Activated CD8-positive, alpha-beta memory T cell treated with anti-CD3 and anti-CD28 coated beads, Interleukin-2, amount 50 U/mL, for 4 hours (primary cell): ENCODE measurements at places on chromosomes 11 and 22.

GRCh38 chr22:22669093-22669492 is 24.7 kb downstream of the GGTLC2 start:
- no peak for DNase-seq

GRCh38 chr22:46673205-46673604 is 53.0 kb downstream of the GRAMD4 start:
- DNase-seq, result no peak

DNA sequence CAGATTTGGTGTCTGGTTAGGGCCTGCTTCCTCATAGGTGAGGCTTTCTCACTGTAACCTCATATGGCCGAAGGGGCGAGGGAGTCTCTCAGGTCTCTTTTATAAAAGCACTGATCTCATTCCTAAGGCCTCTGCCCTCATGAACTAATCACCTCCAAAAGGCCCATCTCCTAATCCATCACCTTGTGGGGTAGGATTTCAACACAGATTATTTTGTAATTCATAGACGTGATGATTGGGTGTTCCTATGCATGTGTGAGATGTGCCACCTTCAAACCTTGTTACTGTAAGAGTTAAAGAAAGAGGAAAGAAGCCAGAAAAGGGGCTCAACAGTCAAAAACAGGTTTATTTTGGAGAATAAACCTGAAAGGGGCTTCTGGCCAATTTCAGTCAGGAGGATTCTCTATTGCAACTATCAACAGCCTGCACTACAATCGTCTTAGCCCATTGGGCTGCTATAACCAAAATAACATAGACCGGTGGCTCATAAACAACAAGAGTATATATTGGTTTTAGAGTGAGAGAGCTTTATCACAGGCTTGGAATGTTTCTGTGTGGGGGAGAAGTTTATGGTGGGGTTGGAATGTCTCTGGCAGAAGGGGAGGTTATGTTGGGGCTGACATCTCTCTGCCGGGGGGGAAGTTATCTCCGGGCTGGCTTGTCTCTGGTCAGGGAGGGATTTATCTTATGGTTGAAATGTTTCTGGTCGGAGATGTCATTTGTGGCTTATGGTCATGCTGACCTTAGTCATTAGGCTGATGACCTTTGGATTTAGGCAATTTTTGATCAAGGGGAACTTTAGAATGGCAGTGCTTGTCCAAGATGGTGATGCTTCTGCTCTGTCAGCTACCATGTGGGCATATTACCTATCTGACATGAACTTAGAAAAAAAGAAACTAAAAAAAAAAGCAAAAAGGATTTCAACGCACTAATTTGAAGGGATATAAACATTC is 35.1 kb downstream of the CSF2RB start:
- no peak for DNase-seq

- peak; percentile 42 for DNase-seq
Measured at GRCh38 chr22:45318558-45319323, 9.0 kb downstream of the FAM118A start.

- no peak for DNase-seq
Measured at GRCh38 chr11:33819278-33820035, 45.1 kb upstream of the FBXO3 start.

GRCh38 chr11:24679821-24680351 is 183.0 kb downstream of the LUZP2 start:
- no peak for DNase-seq

DNA sequence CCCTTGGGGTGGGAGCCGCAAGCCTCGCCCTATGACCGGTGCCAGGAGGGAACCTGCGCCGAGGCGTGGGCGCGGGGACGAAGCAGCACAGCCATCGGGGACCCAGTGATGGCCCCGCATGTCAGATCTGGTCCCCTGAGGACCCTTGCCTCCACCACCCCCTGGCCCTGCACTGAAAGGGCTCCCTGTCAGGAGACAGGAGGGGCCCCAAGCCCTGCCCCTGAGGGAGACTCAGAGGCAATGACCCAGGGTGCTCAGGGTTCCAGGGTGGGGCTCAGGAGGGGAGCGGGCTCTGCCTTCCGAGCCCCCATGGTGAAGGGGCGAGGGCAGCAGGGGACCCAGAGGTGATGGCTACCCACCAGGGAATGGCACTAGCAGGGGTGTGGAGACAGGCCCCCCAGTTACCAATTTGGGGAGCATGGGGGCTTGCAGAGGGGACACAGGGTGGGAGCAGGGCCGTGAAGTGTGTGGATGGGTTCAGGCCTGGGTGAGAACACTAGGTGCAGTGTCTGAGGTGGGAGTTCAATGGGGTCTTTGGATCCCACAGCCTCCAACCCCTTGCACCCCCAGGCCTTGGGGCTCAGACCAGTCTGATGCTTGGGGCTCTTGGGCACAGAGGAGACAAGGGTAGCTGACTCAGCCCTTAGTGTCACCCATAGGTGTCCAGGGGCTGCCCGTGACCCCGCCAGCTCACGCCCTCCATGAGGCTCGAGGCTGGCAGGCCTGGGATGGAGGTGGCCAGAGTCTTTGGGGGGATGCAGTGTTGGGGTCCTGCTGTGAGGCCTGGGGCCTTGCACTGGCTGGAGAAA is 499 bp downstream of the LRRC56 start:
- no peak for DNase-seq

- no peak for DNase-seq
Measured at GRCh38 chr11:43580735-43581369, 99.7 kb upstream of the HSD17B12 start.

GRCh38 chr22:46774253-46774979 is 12.0 kb downstream of the TBC1D22A start:
- DNase-seq, result no peak

DNA sequence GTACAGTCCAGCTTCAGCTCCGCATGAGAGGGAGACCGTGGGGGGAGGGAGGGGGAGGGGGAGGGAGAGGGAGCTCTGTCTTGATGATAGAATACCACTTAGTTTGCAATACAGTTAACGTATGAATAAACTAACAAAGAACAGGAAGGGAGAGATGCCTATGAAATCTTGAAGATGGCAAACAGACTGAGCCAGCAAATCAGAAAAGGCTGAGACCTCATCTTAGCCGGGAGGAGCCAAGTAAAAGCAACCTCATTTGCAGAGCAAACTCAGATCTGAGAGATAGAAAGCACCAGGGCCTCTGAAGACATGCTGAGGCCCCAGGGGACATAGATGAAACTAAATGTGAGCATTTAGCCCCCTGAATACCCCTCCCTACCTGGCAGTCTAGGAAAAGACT is 23.0 kb downstream of the APLP2 start:
- DNase-seq, result no peak

DNA sequence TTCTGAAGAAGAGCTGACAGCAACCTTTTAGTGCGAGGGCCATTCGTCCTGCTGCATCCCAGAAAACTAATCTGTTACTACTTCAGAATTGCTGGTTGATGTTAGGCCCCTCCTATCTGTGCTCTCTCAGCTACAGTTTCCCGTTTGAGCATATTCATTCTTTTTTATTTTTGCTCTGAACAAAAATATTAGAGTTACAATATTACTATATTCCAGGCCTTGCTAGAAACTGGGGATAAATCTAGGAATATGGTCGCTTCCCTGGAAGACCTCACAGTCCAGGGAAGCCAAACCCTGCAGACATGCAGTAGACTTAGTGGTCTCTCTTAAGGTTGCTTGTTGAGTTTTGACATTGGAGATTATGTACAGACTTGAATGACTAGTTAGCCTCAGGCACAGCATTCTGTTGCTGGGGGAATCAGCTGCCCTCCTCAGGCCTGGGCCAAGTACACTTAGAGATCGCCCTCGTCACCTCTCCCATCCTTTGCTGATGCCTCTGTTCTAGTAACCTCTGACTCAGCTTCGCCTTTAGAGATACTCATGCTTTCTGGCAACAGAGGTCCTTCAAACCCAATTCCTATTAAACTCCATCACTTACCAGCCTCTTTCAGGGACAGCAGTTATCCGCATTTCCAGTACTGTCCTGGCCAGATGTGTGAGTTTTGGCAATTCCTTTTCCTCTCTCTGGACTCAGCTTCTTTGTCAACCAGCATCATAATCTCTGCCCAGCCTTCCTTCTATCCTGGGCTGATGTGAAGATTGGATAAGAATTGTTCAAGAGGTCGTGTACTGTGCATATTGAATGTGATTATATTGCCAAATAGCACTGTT is 698 bp upstream of the ANAPC15 start:
- no peak for DNase-seq

- peak; percentile 38 for DNase-seq
Measured at GRCh38 chr11:74019860-74020259, 11.0 kb upstream of the UCP3 start.

DNA sequence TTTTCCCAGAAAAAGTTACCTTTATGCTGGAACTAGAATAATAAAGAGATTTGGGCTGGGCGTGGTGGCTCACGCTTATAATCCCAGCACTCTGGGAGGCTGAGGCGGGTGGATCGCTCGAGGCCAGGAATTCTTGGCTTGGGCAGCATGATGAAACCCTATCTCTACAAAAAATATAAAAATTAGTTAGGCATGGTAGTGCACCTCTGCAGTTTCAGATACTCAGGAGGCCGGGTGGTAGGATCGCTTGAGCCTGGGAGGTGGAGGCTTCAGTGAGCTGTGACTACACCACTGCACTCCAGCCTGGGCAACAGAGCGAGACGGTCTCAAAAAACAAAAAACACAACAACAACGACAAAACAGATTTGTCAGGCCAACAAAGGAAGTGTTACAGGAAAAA is 119.3 kb upstream of the OR9Q1 start:
- no peak for DNase-seq

GRCh38 chr11:95516786-95517185 is 272.8 kb downstream of the FAM76B start:
- no peak for DNase-seq

- no peak for DNase-seq
Measured at GRCh38 chr11:77710358-77710757, 72.8 kb upstream of the CLNS1A start.

- no peak for DNase-seq
Measured at GRCh38 chr11:81497202-81497804, 1236.4 kb downstream of the FAM181B start.

DNA sequence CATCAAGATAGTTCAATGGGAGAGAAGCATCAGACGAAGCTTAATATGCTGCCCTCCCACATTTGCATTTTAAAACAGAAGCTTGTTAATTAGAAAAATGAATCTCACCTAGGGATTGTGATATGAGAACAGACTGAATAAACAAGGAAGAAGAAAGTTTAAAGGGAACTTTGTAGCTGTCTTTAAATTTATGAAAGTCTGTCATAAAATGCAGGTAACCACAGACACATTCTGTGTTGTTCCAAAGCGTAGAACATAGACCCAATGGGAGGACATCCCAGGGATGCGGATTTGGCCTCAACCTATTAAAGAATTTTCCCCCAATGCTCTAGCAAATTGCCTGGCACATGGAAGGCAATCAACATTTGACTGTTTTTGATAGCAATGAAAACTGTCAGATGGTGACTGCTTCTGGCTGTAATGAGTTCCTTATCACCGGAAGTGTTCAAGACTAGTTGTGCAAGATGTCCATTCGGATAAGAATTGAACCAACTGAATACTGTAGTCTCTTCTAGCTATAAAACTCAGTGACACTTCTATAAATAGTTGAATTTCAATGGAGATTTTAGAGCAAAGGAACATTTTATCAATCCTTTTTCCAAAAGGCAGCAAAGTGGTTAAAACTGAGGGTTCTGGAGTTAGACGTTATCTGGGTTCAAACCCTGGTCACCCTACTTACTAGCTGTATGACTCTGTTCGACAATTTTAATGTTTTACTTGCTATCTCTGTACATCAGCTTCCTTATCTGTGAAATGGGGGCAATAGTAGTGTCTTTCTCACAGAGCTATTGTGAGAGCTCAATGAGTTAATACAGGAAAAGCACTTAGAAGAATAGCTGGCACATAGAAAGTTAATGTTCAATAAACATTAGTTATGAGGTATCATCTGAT is 64.9 kb downstream of the LIF start:
- DNase-seq, result no peak

DNA sequence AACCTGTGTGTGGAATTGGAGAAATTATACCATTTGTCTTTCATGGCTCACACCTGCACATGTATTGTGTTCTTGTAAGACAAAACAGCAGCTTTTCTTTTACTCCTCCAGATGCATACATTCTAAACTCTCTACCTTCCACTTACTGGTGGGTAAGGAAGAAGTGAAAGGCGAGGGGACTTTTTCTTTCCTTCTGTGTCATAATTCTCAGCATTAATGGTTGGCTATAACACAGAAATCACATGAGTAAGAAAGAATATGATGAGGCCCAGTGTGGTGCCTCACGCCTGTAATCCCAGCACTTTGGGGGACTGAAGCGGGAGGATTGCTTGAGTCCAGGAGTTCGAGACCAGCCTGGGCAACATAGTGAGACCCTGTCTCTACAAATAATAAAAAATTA is 57.8 kb upstream of the SHANK2 start:
- DNase-seq, result no peak

DNA sequence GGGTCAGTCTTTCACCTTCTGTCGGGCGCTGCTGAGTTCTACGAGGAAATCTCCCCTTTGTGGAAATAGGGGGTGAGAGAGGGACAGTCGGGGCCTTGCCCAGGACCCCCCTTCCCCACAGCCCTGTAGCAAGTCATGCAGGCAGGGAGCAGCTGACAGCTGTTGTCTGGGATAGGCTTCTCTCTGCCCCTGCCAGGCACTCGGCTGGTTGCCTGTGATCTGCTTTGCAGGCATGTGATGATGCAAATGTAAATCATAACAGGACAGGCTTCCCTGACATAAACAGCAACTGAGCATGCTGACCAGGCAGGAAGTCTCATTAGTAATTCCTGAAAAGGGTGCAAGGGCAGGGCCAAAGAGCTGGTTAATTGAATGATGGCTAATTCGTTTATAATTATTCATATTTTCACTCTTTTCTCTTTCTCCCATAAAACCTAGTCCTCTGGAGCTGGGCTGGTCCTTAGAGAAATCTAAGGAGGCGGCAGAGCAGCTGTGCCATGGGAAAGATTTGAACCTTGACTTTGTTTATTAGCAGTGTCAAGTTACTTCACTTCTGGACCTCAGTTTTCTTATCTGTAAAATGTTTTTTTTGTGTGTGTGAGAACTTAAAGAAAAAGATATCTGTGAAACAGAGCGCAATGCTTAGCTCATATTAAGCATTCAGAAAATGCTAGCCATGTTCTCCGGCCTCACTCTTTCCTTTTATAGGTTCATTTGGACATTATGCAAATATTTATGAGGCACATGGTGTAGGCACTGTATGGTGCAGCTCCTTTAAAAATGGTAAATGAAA is 129.7 kb downstream of the LDLRAD3 start:
- no peak for DNase-seq

DNA sequence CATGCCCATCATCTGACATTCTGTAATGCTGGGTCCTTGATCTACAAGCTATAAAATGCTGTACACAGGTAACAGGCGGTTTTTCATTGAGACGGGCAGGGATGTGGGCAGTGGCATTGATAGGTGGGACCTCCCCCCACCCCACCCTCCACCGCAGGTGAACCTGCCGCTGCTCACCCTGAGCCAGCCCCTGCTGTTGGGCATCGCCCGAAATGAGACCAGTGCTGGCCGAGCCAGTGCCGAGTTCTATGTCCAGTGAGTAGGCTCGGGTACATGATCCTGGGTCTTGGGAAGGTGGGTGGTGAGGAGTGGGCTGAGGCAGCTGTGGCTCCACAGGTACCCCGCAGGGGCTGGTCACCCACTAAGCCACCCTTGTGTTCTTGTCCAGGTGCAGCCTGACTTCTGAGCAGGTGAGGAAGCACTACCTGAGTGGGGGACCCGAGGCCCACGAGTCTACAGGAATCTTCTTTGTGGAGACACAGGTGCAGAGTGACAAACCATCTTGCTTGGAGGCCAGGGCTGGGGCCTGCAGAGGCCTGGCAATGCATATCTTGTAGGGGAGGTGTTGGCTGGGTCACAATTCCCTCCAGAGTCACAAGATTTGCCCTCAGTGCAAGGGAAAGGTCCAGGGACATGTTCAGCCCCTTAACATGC is 1.1 kb upstream of the DNAJC4 start:
- no peak for DNase-seq

- DNase-seq, result peak; percentile 69
Measured at GRCh38 chr11:66856496-66857233, at the start of gene LRFN4. TSS of gene LRFN4 (plus strand) at chr11:66857064. CDS start at chr11:66857745, 681 bp downstream.

GRCh38 chr11:134837166-134837886 is 425.3 kb upstream of the B3GAT1 start:
- DNase-seq, result no peak
